ENCODE measurements at places on chromosomes 1 and 21. TPM values are rescaled to one million over a fixed set of nuclear protein-coding genes. Genes with fewer than 3 reads are reported as not detected.
A peak's percentile ranks its signal among the peaks of the same experiment; 100 is the strongest.

GFI1 gene
- total RNA-seq = 10.9 TPM

USH2A gene
- total RNA-seq = not detected

ZNF684 gene
- 5.0 TPM for total RNA-seq

DNA sequence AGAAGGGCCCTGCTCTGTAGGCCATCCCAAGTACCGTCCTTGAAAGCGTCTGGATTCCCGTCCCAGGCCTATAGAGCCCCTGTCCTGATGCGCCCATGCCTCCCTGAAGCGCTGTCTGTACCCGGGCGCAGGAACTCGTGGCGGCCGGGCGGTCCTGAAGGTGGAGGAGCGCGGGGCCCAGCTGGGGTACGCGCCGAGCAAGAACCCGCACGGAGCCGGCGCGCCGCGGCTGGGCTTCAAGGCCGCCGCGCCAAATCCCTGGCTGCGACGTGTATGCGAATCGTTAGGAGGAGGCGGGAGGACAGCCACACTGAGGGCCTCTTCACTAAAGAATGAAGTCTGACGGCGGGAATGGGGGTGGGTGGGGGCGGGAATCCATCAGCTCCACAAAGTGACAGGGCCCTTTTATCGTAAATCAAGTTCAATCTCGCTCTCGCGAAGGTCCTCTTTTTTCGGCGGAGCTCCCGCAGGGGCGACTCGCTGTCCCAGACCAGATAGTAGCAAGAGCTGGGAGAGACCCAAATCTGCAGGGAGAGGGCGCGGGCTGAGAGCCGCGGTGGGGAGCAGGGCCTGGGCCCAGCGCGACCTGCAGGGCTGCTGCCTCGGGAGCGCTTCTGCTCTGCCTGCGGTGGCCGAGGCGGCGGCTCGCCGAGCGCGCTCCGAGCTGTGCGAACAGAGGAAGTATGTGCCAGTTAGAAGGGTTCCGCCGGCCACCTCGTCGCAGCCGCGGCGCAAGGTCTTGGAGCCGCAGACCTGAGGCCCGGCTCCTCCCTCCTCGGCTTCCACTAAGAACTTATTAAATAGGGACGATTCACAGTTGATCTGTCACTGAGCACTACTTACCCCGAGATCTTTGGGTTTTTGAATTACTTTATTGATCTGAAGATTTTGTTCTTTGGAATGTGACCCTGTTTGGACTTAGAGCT, 10.4 kb downstream of the BARHL2 start:
- H3K36me3 ChIP-seq = no peaks in the 10 kb centered on the region
- H3K4me1 ChIP-seq = peaks cover 23% of the 10 kb centered on the region
- H3K27ac ChIP-seq = no peak overlapping the region

DNA sequence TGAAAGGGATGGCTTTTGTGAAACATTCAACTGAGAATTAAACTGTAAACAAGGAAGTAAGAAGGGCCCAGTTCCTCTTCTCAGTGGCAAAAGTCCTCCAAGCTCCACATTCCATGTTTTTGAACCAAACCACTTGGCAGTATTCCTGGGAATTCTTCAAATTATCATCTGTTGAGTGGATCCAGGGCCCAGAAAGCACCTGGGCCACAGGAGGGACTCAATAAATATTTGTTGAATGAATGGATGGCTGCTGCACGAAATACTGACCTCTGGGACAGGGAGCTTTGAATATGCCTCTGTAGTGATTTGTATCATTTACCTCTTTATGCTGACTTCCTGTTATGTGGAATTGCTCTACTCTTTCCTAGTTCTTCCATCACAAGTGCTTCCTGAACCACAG, 4.7 kb downstream of the SLC35F3 start:
- H3K27ac ChIP-seq = no peak overlapping the region
- H3K27me3 ChIP-seq = peaks cover 39% of the 10 kb centered on the region
- H3K4me1 ChIP-seq = peaks cover 5% of the 10 kb centered on the region
- no peak overlapping the region for H3K4me3 ChIP-seq

LYPD8 gene
- total RNA-seq = not detected

- H3K4me3 ChIP-seq = no peak overlapping the region
- DNase-seq = no peak
- peaks cover 2% of the 10 kb centered on the region for H3K4me1 ChIP-seq
- no peaks in the 10 kb centered on the region for H3K36me3 ChIP-seq
These were observed 68.4 kb upstream of the IPO9 start for GRCh38 chr1:201760516-201760915.

CFAP45 gene
- 2.8 TPM for total RNA-seq

DNA sequence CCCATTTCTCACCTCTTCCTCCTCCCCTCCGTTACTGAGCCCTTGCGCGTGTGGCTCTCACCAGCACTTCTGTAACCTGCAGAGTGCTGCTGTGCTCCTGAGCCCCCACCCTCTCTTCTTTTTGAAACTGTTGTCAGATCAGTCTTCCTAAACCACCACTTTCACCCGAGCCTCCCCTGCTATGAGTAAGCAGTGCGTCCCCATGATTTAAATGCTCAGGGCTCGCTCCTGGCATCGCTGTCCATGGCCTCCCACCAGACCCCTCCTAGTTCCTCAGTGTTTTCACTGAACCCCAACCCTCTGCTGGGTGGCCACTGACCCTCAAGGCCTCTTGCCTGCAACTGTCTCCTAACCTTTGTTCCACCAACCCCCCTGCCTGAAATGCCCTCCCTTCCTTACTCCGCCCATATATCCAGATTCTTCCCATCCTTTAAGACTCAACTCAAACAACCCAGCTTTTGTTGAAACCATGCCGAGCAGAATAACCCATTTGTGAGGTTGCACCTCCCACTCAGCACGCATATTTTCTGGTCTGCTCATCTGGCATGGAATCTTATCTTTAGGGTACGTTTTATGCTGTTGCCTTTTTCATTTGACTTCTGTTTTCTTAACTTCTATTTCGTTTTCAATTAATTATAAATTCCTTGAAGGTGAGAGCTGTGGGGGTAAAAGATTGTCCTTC, 64.5 kb upstream of the FAM3B start:
- no peak overlapping the region for H3K27ac ChIP-seq
- DNase-seq = no peak
- no peak overlapping the region for H3K4me3 ChIP-seq
- no peaks in the 10 kb centered on the region for H3K27me3 ChIP-seq

GRCh38 chr1:232440325-232441035, 189.5 kb downstream of the SIPA1L2 start:
- H3K27ac ChIP-seq = no peak overlapping the region
- no peak for DNase-seq
- no peaks in the 10 kb centered on the region for H3K27me3 ChIP-seq
- H3K4me3 ChIP-seq = no peak overlapping the region
- H3K4me1 ChIP-seq = peaks cover 7% of the 10 kb centered on the region

TFF1 gene
- total RNA-seq = not detected

GRCh38 chr1:220084460-220084859, 5.1 kb downstream of the BPNT1 start:
- H3K4me3 ChIP-seq = no peak overlapping the region
- peaks cover 21% of the 10 kb centered on the region for H3K4me1 ChIP-seq
- peaks cover 36% of the 10 kb centered on the region for H3K36me3 ChIP-seq

GRCh38 chr1:32870615-32871363, at the start of gene FNDC5:
FNDC5 (minus strand) TSS chr1:32870912.
- peaks cover 19% of the 10 kb centered on the region for H3K4me1 ChIP-seq
- H3K27me3 ChIP-seq = peaks cover 37% of the 10 kb centered on the region

CFHR3 gene
- not detected for total RNA-seq

- H3K4me1 ChIP-seq = peaks cover 40% of the 10 kb centered on the region
- peak; percentile 74 for DNase-seq
- H3K36me3 ChIP-seq = peaks cover 5% of the 10 kb centered on the region
- H3K4me3 ChIP-seq = peak overlapping the region; percentile 92
These were observed 865 bp downstream of the ADPRS start for GRCh38 chr1:36089393-36090121.

PDE9A gene
- total RNA-seq = 22.0 TPM

KRTAP12-2 gene
- not detected for total RNA-seq

- H3K27ac ChIP-seq = no peak overlapping the region
- H3K27me3 ChIP-seq = no peaks in the 10 kb centered on the region
- peaks cover 7% of the 10 kb centered on the region for H3K4me1 ChIP-seq
- H3K36me3 ChIP-seq = peaks cover 100% of the 10 kb centered on the region
- DNase-seq = no peak
These were observed 8.4 kb upstream of the PEX19 start for GRCh38 chr1:160293020-160293968.

- H3K4me1 ChIP-seq = peaks cover 21% of the 10 kb centered on the region
- DNase-seq = peak; percentile 27
- H3K27ac ChIP-seq = no peak overlapping the region
These were observed 928 bp downstream of the SLC6A17 start for GRCh38 chr1:110151175-110151669.

ICOSLG gene
- 4.4 TPM for total RNA-seq

DNA sequence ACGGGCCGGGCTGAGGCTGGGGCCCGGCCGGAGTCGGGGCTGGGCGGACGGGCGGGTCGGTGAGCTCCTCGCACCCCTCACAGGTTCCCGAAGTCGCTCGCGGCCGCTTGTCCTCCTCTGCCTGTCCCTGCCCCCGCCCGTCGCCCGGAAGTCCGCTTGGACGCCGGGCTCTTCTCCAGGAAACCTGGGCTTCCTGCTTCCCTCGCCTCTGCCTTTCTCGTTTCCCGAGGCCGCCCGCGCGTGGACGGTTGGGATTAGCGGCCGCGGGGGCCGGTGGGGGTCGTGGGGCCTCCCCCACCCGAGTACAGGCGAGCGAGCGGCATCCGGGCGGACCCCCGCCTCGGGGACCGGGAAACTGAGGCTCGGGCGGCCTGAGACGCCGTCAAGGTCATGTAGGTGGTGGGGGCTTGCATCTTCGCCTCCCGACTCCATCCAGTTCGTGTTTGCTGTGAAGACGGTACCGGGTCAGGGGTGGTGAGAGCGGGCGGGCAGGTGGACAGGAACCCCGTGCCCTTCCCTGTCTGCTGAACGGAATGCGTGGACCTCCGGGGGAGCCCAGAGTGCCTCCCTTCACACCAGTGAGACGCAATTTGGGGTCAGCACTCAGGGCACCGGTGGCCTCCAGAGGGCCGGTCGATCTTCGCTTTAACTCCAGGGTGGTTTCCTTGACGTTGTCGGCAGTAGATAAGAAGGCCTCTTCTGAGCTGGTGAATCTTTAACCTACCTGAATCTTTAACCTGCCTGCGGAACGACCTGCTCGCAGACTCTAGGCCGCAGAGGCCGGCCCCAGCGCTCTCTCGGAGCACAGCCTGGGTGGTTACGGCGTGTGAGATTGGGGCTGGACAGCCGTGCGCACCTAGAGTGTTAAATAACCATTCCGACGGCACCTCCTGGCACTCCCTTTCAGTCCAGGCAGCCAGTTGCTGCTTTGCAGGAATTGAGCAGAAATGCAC, 686 bp downstream of the ARF1 start:
- H3K27me3 ChIP-seq = no peaks in the 10 kb centered on the region
- peaks cover 88% of the 10 kb centered on the region for H3K4me1 ChIP-seq
- H3K27ac ChIP-seq = peak overlapping the region; percentile 100

PAX7 gene
- not detected for total RNA-seq

DNA sequence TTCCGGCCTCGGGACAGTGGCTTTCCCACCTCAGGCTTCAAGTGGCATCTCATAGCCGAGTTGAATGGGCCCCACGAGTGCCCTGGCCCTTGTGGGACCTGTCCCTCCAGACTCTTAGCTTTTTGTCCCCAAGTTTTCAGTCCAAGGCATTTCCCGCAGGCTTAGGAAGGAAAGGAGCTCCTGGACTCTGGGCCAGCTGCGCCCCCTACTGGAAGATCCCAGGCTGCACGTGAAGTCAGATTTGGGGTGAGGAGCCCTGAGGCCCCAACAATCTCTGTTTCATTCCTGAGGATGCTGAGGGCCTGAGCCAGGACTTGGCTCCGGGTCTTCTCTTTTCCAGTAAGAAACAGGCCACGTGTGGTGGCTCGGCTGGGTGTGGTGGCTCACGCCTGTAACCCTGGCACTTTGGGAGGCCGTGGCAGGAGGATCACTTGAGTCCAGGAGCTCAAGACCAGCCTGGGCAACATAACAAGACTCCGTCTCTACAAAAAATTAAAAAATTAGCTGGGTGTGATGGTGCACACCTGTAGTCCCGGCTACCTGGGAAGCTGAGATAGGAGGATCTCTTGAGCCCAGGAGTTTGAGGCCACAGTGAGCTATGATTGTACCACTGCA, 67.4 kb downstream of the ARHGEF10L start:
- H3K36me3 ChIP-seq = peaks cover 12% of the 10 kb centered on the region
- DNase-seq = no peak
- H3K27ac ChIP-seq = no peak overlapping the region
- peaks cover 12% of the 10 kb centered on the region for H3K4me1 ChIP-seq
- H3K27me3 ChIP-seq = no peaks in the 10 kb centered on the region

DNA sequence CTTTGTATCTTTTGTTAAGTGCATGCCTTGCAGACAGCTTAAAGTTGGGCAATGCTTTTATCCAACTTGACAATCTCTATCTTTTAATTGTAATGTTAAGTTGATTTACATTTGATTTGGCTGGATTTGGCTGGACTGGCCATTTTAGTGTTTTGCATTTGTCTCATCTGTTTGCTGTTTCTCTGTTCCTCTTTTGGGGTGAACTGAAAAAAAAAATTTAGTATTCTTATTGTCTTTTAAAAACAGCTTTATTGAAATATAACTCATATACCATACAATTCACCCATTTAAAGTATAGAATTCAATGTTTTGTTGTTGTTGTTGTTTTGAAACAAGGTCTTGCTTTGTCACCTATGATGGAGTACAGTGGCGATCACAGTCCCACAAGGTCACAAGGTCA, 34.4 kb downstream of the DIPK1A start:
- no peak for DNase-seq
- H3K27ac ChIP-seq = no peak overlapping the region
- H3K4me3 ChIP-seq = no peak overlapping the region
- no peaks in the 10 kb centered on the region for H3K36me3 ChIP-seq
- no peaks in the 10 kb centered on the region for H3K27me3 ChIP-seq

DNA sequence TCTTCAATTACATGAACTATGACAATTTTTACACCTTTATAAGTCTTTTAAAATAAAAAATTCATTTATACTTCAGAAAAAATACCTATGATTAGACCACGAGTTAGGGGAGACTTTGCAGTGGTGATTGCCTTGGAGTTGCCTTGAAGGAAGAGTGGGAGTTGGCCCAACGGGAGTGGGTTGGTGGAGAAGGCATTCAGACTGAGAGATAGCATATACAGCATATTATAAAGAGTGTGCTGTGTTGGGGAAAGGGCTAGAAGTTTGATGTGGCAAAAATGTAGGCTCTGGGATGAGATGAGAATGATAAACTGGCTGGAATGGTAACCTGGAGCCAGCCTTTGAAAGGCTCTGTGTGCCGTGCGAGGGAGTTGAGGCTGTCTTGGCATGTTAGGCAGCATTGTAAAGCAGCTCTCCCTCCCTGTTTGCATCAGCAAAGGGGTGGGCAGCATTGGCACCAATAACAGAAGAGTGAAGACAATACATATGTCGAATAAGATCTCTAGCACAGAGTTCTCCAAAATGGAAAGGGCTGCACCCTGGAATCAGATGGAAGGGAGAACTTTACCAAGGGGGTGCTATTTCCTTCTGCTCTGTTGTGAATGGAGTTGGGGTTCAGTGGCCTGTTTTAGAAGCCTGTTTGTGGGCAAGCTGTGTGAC, 24.4 kb downstream of the MPZL1 start:
- peaks cover 5% of the 10 kb centered on the region for H3K4me1 ChIP-seq
- DNase-seq = no peak
- no peaks in the 10 kb centered on the region for H3K36me3 ChIP-seq
- no peak overlapping the region for H3K4me3 ChIP-seq
- no peak overlapping the region for H3K27ac ChIP-seq

GRCh38 chr1:200911361-200911760, 16.7 kb downstream of the INAVA start:
- no peaks in the 10 kb centered on the region for H3K27me3 ChIP-seq
- H3K4me1 ChIP-seq = no peaks in the 10 kb centered on the region
- H3K36me3 ChIP-seq = no peaks in the 10 kb centered on the region
- peak; percentile 54 for DNase-seq
- no peak overlapping the region for H3K4me3 ChIP-seq

GRCh38 chr21:45427331-45428271, 22.6 kb downstream of the COL18A1 start:
- no peaks in the 10 kb centered on the region for H3K27me3 ChIP-seq
- H3K4me1 ChIP-seq = peaks cover 7% of the 10 kb centered on the region
- no peak overlapping the region for H3K4me3 ChIP-seq
- H3K36me3 ChIP-seq = no peaks in the 10 kb centered on the region
- no peak for DNase-seq

Measured in spleen (tissue), 13 donors.